ENCODE measurements at places on chromosomes 11 and 22. TPM values are rescaled to one million over a fixed set of nuclear protein-coding genes. Genes with fewer than 3 reads are reported as not detected.

- no peak for DNase-seq
These were observed 17.7 kb downstream of the IGF2 start for GRCh38 chr11:2121227-2122130.

DNA sequence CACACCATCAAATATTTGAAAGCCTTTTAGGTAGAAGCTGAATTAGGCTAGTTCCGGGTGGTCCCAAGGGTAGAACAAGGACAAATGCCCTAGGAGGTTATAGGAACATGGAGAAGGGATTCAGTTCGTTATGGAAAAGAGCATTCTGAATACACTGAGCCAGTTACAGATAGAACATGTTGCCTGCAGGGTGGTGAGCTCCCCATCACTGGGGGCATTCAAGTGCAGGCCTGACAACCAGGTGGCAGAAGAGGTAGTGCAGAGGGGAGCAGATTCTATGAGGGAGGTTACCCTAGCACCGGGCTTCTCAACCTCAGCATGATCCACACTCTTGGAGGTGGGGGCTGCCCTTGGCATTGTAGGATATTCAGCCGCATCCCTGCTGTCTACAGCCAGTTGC is 24.2 kb downstream of the LIF start:
- DNase-seq: no peak

DNA sequence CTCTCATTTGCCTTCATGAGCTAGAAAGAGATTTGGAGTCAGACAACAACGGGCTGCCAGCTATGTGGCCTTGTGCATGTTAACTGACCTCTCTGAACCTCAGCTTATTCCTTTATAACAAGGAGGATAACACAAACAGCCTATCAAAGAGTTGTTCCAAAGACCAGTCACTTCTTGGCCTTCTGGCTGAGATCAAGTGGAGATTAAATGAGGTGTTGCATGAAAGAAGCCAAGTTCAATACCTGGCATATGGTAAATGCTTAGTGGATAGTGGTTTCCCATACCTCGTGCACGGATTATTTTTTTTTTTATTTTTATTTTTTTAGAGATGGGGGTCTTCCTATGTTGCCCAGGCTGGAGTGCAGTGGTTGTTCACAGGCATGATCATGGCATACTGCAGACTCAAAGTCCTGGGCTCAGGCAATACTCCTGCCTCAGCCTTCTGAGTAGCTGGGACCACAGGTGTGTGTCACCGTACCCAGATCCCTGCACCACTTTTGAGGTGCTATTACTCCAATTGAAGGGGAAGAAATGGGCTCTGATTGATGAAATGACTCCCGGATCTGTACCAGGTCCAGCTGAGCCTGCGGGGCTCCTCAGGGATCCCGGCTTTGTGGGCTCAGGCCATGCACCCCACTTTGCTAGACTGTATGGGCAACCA is 4.9 kb downstream of the LGALS1 start:
- DNase-seq: no peak

DNA sequence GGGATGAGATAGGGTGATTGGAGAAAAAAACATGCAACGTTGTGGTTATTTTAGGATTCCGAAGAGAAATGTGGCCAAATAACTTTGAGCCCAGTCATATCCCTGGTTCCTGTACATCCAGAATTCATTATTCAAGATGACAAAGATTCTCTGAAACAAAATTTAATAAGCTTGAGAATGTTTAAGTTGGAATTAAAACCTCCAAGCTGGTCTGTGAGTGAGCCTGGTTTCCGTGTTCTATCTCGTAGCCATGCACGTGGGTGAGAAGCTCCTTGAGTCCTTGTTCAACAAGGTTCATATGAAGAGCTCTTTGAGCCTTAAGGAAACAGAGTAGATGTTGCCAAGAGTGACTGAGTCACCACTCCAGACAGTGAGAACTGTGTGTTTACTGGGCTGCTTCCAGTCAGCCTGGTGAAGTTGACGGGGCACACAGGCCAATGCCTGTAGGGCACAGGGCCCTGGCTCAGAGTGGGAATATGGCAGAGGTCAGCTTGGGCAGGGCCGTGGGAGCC is 206.5 kb downstream of the NAV2 start:
- peak; percentile 43 for DNase-seq

DNA sequence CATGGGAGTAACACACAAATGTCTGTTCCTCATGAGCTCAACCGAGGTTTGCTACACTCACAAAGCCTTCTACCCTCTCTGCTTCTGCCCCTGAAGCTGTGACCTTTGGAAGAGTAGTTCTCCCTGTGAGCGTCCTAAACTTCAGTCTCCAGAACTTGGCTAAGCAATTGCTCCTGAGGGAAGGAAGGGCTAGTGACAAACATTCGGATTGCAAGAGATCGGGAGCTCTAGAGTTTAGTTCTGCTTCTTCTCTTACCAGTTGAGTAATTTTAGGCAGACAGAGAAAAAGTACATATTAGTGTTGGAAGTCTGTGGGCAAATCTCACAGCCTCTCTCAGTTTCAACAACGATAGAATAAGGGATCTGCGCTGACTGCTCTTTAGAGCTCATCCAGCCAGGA is 27.3 kb upstream of the ELF5 start:
- DNase-seq: no peak

DNA sequence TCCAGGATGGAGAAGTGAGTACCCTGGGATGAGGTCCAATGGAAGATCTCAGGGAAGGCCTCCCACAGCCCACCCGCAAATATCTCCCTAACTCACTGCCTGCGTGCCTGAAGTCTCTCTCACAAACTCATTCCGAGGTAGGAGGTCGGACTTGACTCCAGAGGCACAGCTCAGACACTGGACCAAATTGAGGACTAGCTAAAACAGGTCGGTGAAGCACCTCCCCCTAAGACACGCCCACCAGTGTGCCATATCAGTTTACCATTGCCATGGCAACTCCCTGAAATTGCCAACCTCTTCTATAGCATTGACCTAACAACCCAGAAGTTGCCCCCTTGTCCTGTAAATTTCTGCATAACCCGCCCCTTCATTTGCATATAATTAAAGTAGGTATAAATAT is 17.5 kb downstream of the RPL3 start:
- no peak for DNase-seq

SYT9 gene
- 0.16 TPM for polyA plus RNA-seq
